Cardiac septum (tissue), 1 donor: ENCODE measurements at places on chromosomes 1 and 21. TPM values are rescaled to one million over a fixed set of nuclear protein-coding genes. Genes with fewer than 3 reads are reported as not detected.

DNA sequence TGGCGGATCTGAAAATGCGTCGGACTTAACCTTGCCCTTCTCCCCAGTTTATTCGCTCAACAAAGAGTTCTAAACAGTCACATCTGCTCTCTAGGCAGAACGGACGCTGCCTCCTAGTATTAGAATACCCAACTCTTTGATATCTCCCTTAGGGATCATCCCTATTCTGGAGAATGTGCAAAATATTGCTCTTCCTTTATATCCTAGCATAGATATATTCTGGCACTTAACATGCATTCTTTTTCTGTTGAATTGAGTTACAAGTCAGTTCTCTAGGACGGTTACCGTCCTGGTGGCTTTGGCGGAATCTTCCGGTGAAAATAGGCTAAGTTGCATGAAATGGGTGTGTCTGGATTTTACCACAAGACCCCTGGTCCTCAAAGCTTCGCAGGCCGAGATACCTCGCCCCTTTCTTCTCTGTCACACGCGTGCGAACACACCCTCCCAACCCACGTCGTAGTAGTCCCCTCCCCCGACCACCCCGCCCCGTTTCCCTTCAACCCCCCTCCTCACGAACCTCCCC, 501 bp upstream of the DNAJC6 start:
- no peak for DNase-seq

DNA sequence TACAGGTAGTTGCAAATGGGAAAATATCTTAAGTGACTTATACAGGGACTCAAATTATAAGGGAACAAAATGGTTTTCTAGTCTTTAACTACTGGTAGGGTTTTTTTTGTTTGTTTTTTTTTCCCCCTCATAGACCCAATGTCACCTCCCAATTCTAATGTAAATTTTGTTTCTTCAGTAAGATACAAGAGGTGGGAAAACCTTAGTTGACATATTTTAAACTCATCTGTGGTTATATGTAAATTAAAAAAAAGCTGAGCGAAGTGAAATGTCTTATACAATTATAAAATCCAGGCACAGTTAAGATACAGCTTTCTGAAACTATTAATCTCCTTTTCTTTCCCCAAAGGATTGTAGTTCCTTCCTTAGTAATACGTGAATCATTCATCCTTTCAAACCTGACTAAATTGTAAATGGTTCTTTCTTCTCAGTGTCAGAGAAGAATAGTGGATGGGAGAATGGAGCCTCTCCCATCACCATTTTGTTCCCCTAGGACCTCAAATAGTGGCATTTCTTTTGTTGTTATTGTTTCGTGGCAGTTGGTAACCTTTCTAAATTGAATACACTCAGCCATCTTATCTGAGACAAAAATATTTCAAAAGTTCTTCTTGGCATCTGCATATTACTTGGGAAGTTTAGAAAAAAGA, 11.2 kb downstream of the TSEN15 start:
- no peak for DNase-seq

DNA sequence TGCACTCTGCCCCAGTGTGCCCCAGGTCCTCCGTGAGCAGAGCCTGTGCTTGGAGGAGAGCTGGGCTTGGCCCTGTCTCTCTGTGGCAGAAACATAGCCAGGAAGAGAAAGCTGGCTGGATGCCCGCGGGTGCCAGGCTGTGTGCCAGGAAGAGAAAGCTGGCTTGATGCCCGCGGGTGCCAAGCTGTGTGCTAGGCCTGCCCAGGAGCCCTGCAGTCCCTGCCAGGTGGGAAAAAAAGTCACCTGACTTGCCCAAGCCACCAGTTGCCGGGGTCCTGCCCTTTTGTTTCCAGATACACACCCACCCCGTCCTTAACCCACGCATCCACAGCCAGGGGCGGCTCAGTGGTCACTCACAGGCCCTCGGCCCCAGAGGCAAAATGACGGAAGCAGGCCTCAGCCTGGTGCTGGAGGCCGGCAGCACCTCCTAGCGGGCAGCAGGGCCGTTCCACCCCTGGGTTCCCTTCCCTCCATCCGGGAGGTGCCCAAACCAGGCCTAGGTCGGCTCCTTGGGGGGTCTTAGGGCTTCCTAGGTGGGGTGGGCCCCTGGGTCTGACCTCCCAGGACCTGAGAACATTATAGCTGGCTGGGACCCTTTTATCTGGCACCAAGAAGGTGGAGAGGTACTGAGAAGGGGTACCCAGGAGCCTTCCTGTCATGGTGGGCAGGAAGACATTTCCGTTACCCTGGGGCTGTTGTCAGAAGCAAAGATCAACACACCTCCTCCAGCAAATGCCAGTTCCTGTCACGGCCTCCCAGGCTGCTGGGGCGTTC, 9.1 kb downstream of the ITGB2 start:
- DNase-seq: peak; percentile 90

DNA sequence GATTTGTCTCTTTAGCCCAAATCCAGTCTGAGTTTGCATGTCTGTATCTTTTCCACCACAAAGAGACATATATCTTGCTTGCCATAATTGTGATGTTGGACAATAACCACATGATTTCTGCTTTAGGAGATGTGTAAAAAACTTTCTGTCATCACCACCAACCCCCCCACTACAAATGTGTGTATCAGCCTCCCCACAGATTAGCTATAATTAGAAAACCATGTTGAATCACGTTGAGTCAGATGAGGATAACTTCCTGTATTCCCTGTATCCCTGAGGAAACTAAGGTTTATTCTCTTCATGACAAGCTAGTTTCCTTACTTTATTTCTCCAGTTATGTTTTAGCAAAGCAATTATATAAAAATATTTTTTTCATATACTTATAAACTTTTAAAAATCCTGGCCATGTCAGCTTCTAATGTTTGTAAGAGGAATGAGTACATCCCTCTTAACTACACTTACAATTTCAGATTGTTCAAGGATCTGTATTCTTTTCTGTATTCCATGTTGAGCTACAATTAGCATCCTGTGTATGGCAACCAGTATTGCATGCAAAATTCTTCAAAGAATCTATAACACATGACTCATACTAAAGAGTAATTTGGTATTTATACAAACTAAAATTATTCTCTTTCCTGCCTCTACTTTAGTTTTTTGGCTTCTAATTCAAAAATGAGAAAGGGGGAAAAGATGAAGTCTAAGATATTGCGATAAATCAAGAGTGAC, 143.0 kb downstream of the FMN2 start:
- DNase-seq: no peak

- no peak for DNase-seq
Observed at GRCh38 chr1:2129256-2129943, 65.2 kb downstream of the FAAP20 start.

DNA sequence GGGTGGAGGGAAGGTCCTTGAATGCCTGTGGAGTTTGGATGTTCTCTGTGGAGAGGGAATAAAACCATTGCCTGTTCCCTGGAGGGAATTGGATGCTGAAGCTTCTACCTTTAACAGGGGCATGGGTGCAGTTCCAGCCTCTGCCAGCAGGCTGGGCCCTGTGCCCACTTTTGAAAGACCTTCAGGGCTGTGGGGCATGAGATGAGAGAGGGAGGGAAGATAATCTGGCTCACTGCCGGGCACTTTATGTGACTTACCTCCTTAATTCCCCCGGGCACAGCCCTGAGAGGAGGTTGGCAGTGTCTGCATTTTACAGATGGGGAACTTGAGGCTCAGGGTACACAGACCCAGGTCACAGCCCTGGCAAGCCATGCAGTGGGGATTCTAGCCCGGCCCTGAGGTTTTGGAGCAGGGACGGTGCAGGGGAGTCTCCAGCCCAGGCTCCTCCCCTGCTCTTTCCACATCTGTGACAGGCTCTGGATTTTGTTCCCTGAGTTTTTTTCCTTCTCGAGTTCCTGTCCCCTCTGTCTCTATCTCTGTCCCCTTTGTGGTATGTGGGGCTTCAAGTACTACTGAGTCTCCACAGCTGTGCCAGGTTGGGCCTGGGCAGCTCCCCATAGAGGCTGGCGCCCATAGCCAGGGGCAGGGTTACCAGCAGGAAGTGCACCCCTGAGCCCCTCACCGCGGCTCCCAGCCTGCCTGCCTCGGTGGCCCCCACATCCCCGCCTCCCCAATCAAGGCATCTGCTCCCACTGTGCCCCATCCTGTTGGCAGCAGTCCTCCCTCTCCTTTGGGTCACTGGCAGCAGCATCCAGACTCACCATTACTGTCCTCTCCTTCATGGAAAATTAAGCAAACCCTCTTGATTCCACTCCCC, 14.0 kb upstream of the THEMIS2 start:
- peak; percentile 91 for DNase-seq

Gene HLCS
- total RNA-seq: 6.9 TPM

DNA sequence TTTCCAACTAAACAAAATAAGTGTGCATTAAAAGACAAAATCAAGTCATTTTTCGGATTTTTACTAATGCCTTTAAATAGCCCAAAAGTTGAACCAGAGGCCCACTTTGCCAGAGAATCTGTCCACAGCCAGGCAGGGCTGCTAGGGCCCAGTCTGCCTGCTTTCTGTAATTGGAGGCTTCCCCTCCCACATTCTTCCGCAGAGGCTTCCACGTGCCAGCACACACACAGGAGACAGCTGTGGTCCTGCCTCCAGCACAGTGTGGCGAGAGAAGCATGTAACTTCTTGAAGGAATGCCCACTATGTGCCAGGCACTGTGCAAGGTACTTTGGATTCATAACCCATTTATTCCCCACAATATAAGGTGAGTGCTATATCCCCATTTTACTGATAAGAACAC, 11.3 kb upstream of the PDZK1IP1 start:
- no peak for DNase-seq

Gene RAD54L
- total RNA-seq: 0.97 TPM

DNA sequence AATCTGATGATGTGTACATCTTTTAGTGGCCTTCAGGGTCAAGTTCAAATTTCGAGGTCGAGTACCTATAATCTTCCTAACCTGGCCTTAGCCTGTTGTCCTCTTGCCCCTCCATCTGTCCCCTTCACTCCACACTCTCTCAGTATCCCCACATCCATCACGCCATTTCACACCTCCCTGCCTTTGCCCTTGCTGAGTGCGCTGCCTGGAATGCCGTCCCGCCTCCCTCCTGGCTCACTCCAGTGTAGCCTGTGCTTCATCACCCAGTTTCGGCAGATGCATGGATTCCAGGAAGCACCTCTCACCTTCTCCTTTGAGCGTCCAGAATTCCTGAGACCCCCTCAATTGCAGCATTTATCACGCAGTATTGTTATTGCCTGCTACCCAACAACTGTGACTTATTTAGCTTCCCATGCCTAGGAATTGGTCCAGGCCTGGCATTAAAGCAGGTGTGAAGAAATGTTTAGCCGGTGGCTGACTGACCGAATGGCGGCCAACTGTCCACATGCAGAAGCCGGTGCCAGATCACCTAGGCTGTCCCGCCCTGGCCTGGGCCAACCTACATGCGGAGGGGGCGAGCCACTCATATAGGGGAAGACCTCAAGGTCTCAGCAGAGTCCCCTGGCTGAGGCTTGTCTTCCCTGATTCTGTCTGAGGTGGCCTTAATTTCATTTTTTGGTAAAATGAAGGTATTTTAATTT, 34.5 kb downstream of the MYOM3 start:
- DNase-seq: no peak

Gene PAPPA2
- 1.4 TPM for total RNA-seq

Gene IL20
- not detected for total RNA-seq

GRCh38 chr1:111989531-111990025, at the start of gene KCND3:
Gene KCND3, minus strand, starts transcription at chr1:111989668.
- DNase-seq: no peak

- no peak for DNase-seq
Observed at GRCh38 chr1:110673805-110674336, 869 bp downstream of the KCNA3 start.

GRCh38 chr1:153397924-153398651, 7.2 kb upstream of the S100A8 start:
- DNase-seq: no peak

GRCh38 chr1:113223546-113223945, 150.5 kb downstream of the LRIG2 start:
- no peak for DNase-seq

GRCh38 chr1:24105368-24106160, 6.4 kb downstream of the MYOM3 start:
- no peak for DNase-seq

Gene DNALI1
- 3.0 TPM for total RNA-seq

DNA sequence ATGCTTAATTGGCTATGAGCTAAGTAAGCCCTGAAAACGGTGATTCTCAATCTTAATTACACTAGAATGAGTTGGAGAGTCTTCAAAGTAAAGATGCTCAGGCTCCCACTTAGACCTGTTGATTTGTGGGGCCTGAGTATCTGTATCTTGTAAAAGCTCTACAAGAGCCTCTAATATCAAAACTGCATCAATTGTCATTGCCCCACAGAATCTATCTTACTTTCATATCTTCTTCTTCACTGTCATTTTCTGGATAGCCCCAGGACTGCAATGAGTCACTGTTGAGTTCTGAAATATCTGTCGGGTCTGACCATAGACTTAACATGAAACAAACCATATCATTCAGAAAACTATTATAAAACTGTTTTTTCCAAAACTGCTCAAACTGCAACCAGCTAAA, 102.8 kb upstream of the SERTAD4 start:
- DNase-seq: no peak

GRCh38 chr1:24657781-24658180, 14.7 kb downstream of the SRRM1 start:
- DNase-seq: no peak
